ENCODE measurements at places on chromosomes 16 and 17.

GRCh38 chr16:87309620-87310525 lies 7.3 kb downstream of the C16orf95 start:
- DNase-seq, result no peak

- no peak for DNase-seq
These were observed at the start of gene ARHGDIA for GRCh38 chr17:81870981-81871386. Gene ARHGDIA (minus strand): TSS chr17:81871337. CDS start chr17:81869930, 1,407 bp downstream.

GRCh38 chr16:970386-970765 lies 408 bp downstream of the LMF1 start:
- DNase-seq, result no peak

- DNase-seq, result no peak
These were observed 24.1 kb downstream of the CYB561 start for GRCh38 chr17:63421681-63422645.

GRCh38 chr16:89922477-89922883 lies 662 bp upstream of the TUBB3 start:
- DNase-seq, result no peak

GRCh38 chr17:2017274-2017941 lies 7.7 kb downstream of the RTN4RL1 start:
- DNase-seq, result no peak

Measured in nucleus accumbens (tissue), 56 donors.